ENCODE measurements at places on chromosomes 2 and 18.

DNA sequence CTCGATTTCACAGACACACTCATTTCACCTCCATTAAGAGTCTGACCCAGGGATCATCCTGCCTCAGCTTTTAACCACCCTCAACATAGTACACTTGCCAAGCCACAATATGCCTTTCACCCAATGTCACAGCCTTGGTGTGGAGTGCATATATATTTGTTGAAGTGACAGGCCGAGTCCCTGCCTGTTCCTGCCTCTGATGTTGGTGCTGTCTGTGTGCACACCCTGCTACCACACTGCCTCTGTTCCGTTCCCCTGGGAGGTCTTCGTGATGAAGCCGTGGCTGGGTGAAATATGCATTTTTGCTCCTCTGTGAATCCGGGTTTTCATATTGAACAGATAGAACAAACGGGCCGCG is 90.3 kb downstream of the RNF144A start:
- DNase-seq: no peak

GRCh38 chr2:215881582-215881981 is 131.8 kb downstream of the MREG start:
- DNase-seq: no peak

- no peak for DNase-seq
Observed at GRCh38 chr2:32271063-32271462, 6.4 kb upstream of the NLRC4 start.

DNA sequence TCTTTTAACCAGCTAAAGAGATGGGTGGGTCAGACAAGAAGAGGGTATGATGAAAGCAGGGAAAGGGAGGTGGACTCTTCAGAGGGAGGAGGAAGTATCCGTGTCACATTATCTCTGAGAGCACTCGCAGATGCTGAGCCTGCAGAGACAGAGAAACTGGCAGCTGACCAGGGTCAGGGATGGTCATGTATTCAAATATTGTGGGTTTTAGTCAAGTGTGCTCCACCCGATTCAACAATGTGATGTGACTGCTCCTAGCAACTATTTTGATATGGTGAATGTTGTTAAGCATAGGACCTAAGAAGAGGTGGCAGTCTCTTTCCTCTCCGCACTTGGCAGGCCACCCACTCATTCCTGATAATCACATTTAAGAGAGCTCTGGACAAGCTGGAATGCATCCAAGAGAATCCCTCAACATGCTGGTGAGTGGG is 1.3 kb upstream of the CLIP4 start:
- no peak for DNase-seq
